GM19239 (cell line): ENCODE measurements at places on chromosomes 3 and 15.

DNA sequence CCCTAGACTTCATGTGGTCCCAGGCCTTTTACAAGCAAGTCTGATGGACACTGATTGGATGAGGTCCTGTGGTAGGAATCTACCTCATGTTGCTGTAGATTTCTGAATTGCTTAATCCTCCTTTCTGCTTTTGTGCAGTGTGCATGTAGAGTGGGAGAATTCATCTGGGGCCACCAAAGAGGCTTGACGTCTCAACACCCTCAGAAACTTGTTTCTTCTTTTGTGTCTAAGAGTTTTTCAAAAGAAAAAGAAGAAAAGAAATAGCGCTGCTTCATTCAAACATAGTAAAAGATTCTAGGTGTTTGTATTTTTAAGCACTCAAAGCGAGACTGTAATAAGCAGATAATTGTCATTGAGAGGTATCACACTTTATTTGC is 46.2 kb downstream of the NR1D2 start:
- no peak for DNase-seq

DNA sequence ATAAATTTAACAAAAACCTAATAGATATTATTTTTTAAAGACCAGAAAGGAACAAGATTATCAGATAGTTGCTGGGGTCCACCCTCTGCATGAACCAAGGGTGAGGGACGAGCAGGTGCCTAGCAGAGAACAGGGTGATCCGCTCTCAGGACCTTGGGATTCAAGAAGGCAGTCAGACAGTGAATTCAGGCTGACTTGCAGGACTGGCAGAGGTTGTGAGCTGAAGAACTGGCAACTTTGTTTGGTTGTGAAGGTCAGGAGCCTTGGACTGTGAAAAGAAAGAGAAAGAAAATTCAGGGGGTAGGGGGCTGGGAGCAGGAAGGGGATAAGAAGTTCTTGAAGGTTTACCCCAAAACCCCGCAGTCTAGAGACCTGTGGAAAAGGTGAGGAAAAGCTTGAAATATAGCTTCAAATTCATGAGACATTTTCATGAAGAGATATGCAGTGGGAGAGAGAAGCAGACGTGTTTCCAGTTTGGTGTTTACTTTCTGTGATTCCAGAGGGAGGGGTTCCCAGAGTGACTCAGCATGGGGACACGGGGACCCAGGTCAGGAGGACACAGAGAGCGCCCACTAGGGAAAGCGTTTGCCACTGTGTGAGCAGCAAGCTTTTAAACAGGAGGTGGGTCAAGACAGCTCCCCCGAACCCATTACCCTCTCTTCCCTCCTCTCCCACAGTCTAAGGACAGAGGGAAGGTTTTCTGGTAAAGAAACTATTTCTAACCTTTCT is 217.2 kb upstream of the UMPS start:
- DNase-seq: no peak

DNA sequence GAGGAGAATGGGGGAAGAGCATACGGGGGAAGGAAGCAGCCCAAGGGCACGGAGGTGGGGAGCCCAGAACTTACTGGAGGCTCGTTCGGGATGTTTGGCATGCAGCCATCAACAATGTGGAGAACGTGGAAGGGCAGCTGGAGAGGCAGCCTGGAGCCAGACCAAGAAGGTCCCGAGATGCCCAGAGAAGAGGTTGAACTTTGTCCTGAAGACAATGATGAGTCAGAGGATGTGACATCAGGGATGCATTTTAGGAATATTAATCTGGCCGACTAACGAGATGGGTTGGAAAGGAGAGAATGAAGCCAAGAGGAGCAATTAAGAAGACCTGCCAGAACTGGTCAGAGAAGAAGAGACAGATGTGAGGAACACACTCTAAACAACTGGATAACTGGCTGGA is 98.2 kb downstream of the SRGAP3 start:
- DNase-seq: no peak

- no peak for DNase-seq
Observed at GRCh38 chr3:157559401-157559800, 56.2 kb upstream of the VEPH1 start.

- no peak for DNase-seq
Observed at GRCh38 chr3:182782149-182782548, 11.2 kb upstream of the ATP11B start.

DNA sequence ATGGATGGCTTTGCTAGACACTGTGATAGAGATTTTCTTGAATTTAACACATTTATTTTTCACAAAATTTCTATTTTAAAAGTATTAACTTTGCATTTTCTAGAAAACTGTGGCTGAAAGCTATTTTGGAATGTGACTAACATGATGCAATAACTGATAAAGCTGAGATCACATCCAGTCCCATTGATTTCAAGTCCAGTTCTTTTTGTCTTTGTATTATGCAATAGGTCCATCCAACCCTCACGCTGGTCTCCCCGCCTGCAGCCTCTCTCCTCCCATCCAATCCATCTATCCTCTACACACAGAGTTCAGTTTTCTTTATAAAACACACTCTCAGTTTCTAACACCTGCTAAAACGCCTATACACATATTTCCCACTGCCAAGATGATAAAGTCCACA is 178.8 kb downstream of the CNTN3 start:
- DNase-seq: no peak

- DNase-seq: no peak
Observed at GRCh38 chr3:95738045-95738444, 1076.3 kb upstream of the EPHA6 start.

DNA sequence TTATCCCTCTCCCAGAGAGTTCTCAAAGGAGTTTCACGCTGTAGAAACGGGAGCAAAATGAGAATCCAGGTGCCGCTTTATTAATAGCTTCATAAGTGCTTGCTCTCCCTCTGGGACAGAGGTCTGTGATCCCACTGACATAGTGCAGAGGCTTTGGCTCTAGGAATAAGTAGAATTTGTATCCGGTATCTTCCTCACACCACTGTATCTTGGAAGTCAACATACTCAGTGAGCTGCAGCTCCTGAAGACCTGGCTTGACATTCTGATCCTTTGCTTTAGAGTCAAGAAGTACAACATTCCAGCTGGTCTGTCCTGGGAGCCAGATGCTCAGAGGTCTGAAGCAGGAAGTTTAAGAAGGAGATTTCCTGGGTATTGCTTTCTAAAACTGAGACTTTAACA is 323.0 kb downstream of the LPP start:
- no peak for DNase-seq

DNA sequence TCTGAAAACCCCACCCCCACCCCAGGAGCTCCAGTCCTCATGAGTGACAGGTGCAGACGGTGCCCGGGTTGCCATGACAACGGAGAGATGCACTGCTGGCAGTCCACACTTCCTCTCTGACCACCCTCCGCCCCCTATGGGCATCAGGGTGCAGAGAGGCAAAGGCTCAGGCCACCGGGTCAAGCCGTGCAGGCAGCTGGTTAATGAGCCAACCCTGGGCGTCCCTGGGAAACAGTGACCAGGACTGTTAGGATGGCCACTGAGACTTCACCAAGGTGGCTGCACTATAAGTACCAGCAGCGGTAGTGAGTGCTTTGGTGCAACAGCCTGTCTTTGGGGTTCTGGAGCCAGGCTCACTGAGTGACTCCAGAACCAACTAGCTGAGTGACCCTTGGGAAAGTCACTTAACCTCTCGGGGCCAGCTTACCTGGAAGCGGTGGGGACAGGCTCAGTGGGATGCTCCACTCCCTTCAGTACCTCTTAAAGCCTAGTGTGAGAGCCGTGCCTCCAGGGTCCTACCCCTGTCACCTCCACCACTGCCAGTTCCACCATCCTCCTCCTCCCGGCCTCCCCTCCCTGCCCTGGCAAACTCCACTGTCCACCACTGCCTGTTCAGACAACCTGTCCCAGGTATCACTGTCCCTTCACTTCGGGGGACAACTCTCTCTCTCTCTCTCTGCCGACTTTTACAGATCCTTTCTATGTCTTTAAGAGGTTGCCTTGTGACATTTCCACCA is 121.0 kb upstream of the PRR20G start:
- no peak for DNase-seq

GRCh38 chr15:41944313-41944940 is 27.9 kb downstream of the EHD4 start:
- DNase-seq: no peak

GRCh38 chr15:93070132-93070531 is 18.9 kb downstream of the RGMA start:
- no peak for DNase-seq

DNA sequence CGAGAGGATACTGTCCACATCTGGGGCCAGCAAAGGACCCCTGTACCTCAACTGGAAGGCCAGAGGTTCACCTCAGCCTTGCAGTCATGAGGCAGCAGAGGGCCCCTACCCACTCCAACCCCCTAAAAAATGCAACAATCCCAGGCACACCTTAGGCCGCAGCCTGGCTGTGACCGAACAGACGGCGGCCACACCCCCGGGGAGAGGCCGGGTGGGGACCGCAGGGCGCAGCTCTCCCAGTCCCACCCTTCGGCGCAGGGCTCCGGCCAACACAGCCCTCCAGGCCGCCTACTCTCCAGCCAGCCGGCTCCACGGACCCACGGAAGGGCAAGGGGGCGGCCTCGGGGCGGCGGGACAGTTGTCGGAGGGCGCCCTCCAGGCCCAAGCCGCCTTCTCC is 457 bp upstream of the DNAJA4 start:
- no peak for DNase-seq

GRCh38 chr3:46508850-46509591 is 11.2 kb downstream of the RTP3 start:
- no peak for DNase-seq

- no peak for DNase-seq
Observed at GRCh38 chr15:42121021-42121420, 26.7 kb upstream of the PLA2G4D start.

- no peak for DNase-seq
Observed at GRCh38 chr3:123089611-123090331, 22.9 kb downstream of the PDIA5 start.

DNA sequence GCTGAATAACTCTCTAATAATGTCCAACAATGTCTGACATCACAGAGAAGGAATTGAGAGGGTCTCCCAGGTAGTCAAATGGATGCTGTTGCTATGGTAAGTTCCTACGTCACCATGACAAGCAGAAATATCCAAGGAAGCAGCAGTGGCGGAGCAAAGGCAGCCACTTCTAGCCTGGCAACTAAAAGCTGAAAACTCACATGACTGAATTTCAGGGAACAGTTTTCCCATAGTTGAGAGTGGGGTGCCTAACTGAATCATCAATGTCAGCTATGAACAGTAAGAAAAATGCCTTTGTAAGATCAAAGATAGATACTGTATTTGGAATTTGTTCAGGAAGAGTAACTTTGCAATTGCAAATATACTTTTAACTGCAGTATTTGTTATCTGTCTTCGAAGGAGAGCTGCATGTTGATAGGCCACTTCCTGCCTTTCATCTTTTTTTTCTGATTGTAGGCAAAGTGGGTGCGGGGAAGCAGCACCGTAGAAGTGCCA is 161.7 kb downstream of the BBX start:
- DNase-seq: no peak

DNA sequence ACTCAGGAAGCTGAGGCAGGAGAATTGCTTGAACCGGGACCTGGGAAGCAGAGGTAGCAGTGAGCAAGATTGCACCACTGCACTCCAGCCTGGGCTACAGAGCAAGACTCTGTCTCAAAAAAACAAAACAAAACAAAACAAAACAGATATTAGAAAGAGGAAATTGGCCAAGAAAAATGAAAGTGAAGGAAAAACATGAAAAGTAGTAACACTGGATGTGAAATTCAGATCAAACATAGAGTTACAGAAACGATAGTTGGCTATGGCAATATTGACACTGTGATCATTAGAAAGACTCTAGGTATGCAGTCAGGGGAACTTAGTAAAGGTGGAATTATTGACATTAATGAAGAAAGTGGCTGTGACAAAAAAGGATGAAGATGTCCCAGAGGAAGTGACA is 13.2 kb upstream of the TIPARP start:
- no peak for DNase-seq

DNA sequence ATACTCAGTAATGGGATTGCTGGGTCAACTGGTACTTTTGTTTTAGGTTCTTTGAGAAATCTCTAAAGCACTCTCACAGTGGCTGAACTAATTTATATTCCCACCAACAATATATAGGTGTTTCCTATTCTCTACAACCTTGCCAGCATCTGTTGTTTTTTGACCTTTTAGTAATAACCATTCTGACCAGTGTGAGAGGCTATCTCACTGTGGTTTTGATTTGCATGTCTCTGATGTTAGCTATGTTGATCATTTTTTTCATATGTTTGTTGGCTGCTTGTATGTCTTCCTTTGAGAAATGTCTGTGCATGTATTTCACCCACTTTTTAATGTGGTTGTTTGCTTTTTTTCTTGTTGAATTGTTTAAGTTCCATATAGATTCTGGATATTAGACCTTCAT is 98.2 kb upstream of the DCBLD2 start:
- no peak for DNase-seq

DNA sequence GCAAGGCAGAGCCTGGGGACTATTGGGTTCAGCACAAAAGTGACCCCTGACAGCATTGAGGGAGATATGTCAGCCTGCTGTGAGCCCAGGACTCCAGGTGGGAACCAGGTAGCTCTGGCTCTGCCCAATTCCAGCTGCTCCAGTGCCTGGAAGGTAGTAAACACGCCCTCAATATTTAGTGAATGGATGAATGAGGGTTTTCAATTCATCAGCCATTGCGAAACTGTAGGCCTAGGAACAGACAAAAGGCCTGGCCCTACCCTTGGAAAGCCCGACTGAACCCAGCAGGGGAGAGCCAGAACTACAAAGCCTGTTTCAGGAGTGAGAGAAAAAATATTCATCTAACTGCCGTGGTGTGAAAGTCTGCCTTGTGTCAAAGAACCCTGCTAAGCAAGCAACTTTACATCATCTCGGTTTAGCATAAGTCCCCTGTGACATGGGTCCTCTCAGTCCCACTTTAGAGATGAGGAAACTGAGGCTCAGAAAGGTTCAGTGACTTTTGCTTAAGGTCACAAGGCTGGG is 8.1 kb upstream of the CSK start:
- DNase-seq: no peak

- no peak for DNase-seq
Observed at GRCh38 chr3:197746209-197746608, 3.5 kb upstream of the FYTTD1 start.

- DNase-seq: no peak
Observed at GRCh38 chr3:9942164-9942563, 8.5 kb downstream of the CRELD1 start.

DNA sequence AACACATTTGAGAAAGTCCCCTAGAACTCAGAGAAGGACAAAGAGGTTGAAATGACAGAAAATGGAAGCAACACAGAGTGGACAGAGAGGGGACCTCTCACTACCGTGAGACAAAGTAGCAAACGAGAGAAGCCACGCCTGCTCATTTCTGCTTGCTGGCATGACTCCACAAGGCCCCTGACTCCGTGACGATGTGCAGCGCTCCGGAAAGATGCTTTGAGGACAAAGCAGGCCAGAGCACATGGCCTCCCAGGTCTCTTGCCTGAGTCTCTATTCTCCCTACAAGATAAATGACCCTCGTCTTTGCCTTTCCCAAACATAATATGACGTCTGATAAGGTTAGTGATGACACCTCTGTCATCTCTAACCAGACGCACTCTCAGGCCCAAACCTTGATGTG is 63.8 kb upstream of the CTSH start:
- DNase-seq: no peak

DNA sequence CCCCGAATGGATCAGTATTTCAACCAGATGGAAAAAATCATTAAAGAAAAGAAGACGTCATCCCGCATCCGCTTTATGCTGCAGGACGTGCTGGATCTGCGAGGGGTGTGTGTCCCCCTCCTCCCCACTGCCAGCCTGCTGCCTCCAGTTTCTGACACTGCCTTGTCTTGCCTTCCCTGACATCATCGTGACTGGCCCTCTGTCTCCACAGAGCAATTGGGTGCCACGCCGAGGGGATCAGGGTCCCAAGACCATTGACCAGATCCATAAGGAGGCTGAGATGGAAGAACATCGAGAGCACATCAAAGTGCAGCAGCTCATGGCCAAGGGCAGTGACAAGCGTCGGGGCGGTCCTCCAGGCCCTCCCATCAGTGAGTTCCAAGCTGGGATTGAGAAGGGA is 10.9 kb downstream of the EIF4G1 start:
- DNase-seq: no peak
